ENCODE measurements at places on chromosomes 2 and 18.

DNA sequence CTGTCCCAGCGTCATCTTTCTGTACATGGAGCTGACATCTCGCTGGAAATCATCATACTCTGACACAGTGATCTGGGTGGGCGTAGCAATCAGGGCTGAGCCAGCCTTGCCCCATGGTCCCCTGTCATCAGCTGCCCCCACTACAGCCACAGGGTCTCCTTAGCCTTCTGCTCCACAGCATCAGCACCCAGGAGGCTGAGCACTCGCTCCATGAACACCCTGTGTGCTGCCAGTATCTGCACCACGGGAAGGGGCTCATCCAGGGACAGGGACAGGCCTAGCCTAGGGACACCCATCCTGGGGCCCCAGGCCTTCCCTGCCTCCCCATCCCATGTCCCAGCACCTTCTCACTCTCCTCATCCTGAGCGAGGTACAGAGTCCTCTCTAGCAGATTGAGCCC lies 11.4 kb downstream of the ALPG start:
- DNase-seq: no peak

GRCh38 chr2:172701250-172701649 lies 34.4 kb upstream of the RAPGEF4 start:
- DNase-seq: no peak

DNA sequence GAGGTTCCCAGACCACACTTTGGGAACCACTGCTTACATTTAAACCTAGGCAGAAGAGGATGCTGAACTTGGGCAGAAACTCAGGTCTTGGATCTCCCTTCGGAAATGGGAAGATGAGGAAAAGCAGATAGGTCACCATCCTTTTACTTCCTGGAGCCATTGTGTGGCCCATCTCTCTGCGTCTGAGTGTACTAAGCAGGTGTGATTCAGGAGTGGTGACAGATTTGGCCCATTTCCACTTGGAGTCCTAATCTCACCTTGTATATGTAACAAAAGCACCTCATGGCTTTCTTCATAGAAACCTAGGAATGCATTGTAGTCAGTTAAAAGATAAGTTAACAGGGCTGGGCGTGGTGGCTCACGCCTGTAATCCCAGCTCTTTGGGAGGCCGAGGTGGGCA lies 71.0 kb downstream of the PRKCE start:
- DNase-seq: no peak

DNA sequence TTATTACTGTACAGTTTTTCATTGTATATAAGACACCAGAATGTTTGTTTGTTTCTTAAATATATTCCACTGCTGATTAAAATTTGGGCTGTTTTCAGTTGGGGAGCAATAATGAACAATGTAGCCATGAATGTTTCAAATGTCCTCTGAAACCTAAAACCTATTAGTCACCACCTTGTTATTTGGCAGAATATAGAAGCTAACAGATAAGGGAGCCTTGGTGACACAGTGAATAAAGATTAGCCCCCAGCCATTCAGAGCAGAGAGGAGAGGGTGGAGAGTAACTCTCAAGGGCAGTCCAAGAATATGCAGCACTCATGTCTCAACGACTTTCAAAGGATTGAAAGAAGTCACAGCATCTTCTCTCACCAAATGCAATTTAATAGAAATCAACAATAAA lies 43.1 kb upstream of the ATP8B1 start:
- no peak for DNase-seq

GRCh38 chr2:240604291-240604938 lies 17.9 kb downstream of the CAPN10 start:
- no peak for DNase-seq

DNA sequence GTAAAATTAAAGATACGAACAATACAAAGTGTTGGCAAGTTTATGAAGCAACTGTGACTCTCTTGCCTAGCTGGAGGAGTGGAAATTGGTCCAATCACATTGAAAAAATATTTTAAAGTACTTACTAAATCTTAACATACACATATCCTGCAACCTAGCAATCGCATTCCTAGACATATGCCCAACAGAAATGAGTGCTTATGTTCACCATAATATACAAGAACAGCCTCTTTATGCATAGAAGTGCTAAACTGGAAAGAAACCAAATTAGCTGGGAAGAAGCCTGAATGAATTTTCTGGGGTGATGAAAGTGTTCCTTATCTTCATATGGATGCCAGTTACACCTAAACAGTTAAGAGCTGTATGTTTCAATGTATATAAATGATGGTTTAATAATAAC lies 98.9 kb downstream of the HNMT start:
- no peak for DNase-seq

GRCh38 chr2:31729442-31730092 lies 148.8 kb upstream of the SRD5A2 start:
- DNase-seq: peak; percentile 12

DNA sequence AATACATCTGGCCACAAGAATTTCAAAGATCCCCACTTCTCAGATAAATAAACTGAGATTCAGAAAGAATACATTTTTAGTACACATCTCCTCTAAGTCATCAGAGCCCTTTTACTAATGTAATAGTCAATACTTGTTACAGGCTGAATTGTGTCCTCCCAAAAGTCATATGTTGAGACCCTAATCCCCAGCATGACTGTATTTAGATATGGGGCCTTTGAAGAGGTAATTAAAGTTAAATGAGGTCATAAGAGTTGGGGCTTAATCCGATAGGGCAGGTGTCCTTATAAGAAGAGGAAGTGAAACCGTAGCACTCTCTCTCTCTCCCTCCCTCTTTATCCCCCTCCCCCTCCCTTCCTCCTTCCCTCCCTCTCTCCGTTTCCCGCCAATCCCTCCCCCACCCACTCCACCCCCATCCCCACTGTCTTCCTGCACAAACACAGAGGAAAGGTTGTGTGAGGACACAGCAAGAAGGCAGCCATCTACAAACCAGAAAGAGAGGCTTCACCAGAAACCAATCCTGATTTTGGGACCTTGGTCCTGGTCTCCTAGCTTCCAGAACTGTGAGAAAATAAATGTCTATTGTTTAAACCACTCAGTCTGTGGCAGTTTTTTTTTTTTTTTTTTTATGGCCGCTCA lies 66.6 kb upstream of the ZNF397 start:
- no peak for DNase-seq

DNA sequence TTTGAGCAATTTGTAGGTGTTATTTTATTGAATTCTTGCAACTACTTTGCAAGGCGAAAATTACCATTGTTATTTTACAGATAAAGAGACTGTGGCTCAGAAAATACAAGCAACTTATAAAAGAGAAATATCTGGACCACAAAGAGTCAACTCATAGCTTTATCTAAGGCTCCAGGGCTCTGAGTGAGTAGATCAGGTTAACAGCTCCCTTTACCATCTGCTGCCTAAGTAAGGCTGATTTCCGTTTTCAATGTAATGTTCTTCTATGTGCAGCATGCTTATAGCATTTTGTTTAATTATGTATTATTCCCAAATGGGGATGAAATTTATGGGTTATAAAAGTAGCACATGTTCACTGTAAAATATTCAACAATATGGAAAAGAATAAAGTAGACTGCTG lies 299.1 kb upstream of the TNP1 start:
- DNase-seq: no peak

GRCh38 chr2:236348976-236349375 lies 84.8 kb upstream of the ASB18 start:
- no peak for DNase-seq

GRCh38 chr2:10575609-10576280 lies 114.0 kb downstream of the NOL10 start:
- peak; percentile 95 for DNase-seq

DNA sequence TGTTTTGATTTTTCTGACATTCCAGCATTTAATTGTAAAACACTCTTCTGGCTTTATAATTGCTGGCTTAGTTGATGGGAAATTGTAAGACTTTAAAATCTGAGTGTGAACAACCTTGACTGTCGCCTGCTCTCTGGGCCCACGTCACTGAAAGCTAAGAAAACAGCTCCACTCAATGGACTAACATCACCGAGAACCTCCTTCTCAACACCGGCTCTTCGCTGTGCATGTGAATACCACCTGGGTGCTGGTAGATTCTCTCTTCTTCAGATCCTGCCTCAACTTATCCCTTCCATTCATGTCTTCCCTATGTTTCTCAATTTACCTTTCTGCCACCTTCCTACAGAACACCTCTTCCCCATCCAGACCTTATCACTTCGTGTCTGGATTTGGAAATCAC lies 523.1 kb upstream of the ID2 start:
- DNase-seq: no peak

- no peak for DNase-seq
These were observed 36.7 kb downstream of the SP140 start for GRCh38 chr2:230262246-230262645.

- no peak for DNase-seq
These were observed 109.8 kb downstream of the PARD3B start for GRCh38 chr2:204655101-204655500.

- DNase-seq: peak; percentile 62
These were observed 108.7 kb downstream of the EN1 start for GRCh38 chr2:118738524-118739308.

DNA sequence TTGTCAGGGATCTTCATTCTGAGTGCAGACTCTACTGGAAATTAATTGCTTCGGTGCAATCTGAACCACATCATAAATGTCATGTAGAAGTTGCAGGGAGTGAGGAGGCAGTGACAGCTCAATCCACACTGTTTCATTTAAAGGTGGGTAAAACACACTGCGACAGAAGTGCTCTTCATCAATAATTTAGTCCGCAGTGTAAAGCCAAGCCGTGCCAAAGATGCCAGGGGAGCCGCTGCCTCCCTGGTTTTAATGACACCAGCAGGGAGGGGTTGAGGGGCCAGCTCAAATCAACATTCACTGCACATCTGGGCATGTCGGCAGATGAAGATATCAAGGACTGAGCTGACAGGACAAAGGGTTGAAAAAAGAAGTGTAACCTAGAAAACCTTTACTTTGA lies 305.7 kb upstream of the VRK2 start:
- DNase-seq: no peak

GRCh38 chr2:143451642-143452281 lies 322.5 kb downstream of the ARHGAP15 start:
- no peak for DNase-seq

GRCh38 chr2:234406085-234406484 lies 90.8 kb downstream of the ARL4C start:
- no peak for DNase-seq

GRCh38 chr2:60861736-60862135 lies 19.6 kb upstream of the REL start:
- DNase-seq: no peak

DNA sequence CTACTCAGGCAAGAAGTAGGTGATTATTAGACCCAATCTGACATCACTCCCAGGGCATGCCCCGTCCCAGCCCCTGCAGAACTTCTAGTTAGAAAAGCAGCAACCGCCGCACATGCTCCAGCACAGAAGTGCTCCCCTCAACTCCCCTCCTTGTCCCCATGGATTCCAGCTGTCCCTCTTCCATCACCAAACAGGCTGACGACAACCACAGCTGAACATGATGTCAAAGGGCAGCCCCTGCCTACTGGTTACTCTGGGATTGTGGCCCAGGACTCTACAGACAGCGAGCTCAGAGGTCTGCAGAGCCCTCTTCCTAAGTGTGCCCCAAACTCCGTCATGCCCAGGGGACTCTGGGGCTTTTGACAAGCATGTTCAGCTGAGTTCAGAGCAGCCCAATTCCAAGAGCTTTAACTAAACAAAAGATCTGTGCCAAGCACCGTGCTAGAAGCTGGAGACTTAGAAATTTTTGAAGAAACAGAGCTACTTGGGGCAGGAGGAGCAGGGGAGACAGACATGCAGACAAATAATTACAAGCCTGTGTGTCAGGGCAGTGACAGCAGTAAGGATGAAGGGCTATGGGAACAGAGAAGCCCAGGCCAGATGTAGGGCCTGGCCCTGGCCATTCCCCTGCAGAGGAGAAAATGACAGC lies 148.1 kb downstream of the BCL11A start:
- no peak for DNase-seq

GRCh38 chr2:226256237-226256636 lies 543.4 kb downstream of the IRS1 start:
- peak; percentile 1 for DNase-seq

GRCh38 chr2:62010632-62011256 lies 105.3 kb downstream of the COMMD1 start:
- DNase-seq: no peak

DNA sequence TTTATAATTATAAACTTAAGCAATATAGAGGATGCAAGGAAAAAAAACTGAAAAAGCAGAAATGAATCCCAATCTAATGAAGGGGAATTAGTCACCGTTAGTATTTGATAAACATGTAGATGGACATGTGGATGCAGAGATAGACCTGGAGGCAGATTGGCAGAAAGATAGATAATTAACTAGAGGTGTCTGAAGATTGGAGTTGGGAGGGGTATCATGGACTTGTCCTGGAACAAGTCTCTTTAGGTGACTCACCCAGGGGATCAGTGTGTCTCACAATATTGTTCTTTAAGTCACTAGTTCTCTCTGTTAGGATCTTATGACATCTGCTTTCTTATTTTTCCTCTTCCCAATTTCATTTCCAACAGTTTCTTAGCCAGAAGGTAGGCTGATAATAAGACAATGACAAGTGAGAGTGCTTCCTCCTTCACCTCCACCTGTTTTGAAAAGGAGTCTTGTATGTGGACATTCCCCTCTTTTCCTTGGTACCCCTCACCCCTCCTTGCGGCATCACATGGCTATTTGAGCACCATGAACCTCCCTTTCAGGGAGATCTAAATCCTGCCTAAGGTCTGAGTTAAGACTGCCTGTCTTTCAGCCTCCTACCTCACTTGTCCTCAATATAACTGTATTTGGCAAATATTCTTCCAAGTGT lies 987.7 kb downstream of the TSN start:
- DNase-seq: no peak

DNA sequence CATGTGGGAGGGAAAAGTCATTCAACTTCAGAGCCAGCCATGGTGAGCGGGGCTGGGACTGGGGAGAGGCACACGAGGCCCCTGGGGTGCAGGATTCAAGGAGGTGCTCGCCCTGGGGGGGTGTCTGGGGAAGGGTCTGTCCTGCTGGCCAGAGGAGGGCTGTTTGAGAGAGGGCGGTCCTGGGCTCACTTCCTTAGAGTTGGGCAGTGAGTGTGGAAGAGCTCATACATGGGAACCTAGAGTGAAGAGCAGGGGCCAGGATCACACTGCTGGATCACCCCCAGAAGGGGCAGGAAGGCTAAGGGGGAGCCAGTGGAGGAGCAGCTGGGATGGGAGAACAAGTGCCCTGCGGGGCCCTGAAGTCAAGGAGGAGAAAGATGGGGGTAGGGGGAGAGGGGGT lies 6.5 kb downstream of the SH3BP4 start:
- DNase-seq: no peak

DNA sequence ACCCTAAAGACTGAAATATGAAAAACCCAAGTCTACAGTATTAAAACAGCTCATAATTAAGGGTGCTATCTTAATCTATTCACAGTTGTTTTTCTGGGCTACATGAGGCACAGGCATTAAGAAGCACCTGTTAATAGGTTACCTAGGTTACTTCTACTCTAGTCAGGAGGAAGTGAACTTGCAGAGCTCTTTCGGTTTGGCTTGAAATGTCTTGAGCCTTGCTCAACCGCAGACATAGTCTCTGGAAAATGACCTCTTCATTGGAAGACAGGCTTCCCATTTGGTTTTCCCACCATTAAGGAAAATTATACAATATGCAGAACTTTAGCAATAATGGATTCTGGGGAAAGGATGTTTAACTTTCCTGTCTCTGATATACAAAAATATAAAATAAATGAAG lies 142.3 kb upstream of the KCNJ3 start:
- DNase-seq: no peak

GRCh38 chr18:58276789-58277739 lies 233.0 kb downstream of the NEDD4L start:
- no peak for DNase-seq
